ENCODE measurements at places on chromosomes 7 and 10. TPM values are rescaled to one million over a fixed set of nuclear protein-coding genes. Genes with fewer than 3 reads are reported as not detected.

TET1 gene
- 8.5 TPM for total RNA-seq

STRIP2 gene
- 0.68 TPM for total RNA-seq

HYAL4 gene
- 0.17 TPM for total RNA-seq

HTR5A gene
- total RNA-seq: not detected

C1QL3 gene
- total RNA-seq: not detected

MAT1A gene
- not detected for total RNA-seq

TMEM176B gene
- 30.8 TPM for total RNA-seq

FAM200A gene
- 9.5 TPM for total RNA-seq

CPN1 gene
- total RNA-seq: not detected
